T-helper 2 cell treated with Interferon-gamma antibody and Interleukin-4, amounts not matched to agents 5 μg/mL and 100 μg/mL, for 36 hours (primary cell): ENCODE measurements at places on chromosomes 3 and 15.

- DNase-seq = no peak
These were observed 56.6 kb upstream of the ZPLD1 start for GRCh38 chr3:102378216-102378615.

DNA sequence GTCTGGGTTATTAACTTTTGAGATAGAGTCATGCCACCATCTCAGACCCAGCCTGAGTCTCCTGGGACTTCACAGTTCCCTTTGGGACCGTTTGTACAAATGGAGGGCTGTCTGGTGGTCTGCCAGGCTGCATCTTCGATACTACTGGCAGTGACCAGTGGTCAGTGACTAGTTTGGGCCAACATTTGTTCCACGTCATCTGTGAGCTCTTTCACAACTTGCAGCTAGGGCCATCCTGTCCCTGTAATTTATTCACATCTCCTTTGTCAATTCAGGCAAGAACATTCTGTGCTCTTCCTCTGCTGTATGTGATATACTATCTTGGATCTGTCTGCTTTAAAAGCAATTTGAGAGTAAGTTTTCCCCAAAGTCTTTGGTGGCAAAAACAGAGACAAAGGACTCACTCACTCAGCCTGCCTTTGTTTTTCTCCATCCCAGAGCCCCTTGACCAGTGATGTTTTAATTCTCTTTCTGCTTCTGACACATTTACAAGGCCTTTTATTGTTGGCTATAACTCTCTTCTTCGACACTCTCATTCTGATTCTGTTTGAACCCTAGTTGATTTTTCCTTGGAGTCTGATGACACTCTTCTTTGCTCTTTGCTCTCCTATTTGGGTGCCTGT is 353.4 kb downstream of the EPHB1 start:
- no peak for DNase-seq

DNA sequence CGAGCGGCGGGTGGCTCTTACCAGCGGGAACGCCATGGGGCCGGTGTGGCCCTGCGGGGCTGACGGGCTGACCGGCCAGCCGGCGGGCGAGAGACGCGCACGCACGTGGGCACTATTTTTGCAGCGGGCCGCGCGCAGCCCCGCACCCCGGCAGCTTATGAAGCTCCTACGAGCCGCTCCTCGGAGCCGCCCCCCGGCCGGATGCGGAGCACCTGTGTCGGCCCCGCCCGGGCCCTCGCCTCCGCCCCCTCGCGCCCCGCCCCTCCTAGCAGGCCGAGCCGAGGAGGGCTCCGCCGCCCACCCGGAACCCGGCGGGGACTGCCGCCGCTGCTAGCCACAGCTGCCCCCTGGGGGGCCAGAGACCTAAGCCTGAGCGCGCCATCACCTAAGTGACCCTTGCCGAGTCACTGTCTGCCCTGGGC is 683 bp upstream of the CPEB1 start:
- DNase-seq = no peak

DNA sequence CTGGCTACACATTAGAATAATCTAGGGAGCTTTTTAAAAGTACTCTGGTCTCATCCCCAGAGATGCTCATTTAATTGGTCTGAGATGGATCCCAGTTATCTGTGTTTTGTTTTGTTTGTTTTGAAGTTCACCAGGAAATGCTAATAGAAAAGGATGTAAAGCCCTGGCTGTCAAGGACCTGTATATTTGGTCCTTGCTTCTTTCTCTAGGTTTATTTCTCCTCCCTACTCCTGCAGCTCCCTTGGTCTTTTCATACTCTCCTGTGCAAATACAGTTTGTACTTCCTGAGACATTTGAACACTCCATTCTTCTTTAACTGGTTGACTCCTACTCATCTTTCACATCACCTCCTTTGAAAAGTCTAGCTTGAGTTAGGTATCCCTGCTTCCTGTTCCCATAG is 3.3 kb downstream of the PIK3CA start:
- no peak for DNase-seq

- DNase-seq = no peak
These were observed 27.5 kb downstream of the PLOD2 start for GRCh38 chr3:146133441-146133840.

DNA sequence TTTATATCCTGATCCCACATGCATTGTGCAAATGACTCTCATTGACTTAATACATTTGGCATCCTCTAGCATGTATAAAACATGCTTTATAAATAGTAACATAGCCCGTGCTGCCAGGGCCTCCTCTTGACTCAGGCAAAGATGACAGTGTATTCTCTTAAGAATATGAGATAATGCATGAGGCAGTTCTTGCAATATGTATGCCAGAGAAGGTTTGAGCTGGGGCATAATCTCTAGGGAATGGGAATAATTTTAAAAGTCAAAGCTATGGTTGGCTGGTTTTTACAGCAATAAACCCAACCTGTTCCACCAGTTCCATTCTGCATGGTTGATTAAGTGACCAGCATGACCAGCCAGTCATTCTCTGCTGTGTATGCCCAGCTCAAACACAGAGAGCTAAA is 179.0 kb upstream of the PFN2 start:
- DNase-seq = no peak

DNA sequence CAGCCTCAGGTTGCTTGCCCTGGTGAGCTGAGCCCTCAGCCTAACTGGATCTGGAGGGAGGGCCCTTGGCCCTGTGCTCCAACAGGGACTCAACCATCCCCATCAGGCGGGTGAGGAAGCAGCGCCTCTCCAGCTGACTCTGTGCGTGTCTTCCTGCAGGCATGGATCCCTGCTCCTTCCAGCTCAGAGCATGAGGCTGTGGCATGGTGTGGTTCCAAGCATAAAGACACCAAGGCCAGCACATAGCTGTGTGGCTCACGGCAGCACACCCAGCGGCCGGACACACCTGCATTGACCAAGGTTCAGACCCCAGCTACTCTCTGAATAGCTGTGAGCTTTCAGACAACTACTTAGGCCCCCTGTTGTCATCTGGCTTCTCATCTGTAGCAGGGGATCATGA is 131.0 kb upstream of the PLXNA1 start:
- no peak for DNase-seq

DNA sequence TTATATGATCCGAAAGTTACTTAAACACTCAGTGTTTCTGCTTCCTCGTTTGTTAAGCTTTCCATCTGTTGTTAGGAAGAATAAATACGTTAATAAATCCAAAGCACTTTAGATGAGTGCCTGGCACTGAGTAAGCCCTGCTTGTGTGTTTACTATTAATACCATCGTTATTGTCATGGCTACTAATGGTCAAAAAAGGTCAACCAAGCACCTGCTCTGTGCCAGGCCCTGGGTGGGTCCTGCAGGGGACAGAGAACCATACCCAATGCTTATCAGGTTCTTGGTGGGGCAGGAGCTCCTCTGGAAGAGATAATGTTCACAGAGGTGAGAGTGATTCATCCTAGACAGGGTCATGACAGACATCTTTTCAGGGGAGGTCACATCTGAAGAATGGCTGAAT is 39.9 kb downstream of the GALNT15 start:
- DNase-seq = no peak

DNA sequence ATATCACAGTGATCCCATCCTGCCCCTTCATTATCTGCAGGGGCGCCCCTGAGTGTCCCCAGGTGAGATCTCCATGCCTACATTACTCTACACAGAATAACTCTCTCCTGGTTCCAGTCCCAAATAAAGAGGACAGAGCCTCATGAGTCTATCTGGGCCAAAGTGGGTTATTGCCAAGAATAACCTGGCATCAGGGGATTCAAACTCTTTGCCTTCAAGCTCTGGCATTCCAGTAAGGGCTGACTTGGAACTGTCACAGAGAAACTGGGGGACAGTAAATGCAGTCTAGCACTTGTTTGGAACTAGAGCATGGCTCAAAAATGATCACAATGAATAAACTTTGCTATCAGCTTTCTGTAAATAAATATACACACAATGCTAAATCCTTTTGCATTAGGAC is 30.3 kb downstream of the GJD2 start:
- DNase-seq = no peak

DNA sequence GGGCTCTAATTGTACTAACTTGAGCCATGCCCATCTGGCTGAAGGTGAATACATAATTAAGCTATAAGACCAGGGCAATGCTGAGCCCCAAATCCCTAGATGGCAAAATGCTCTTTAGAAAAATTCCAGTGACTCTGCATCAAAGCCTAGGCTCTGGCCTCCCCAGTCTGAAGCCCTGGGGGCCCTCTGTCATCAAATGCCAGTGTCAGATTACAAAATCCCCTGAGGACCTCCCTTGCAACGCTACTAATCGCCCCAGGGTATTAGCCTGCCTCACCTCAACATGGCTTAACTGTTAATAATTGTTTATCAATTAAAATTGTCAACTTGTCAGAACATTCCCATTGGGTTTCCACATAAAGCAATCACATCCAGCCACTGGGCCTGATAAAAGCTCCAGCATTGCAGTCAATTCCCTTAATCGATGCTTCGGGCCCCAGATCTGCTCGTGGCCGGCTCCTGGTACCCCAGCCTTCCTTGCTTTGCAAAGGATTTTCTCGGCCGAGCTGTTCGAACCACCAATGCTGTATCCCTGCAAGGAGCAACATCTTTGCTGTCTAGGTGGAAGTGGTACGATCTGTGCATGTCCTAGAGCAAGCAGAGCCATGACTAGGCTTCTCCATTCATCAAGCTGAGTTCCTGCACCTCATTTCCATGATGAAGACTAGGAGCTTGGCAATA is 151.7 kb downstream of the MEGF11 start:
- no peak for DNase-seq
